ENCODE measurements at places on chromosomes 2 and 18. TPM values are rescaled to one million over a fixed set of nuclear protein-coding genes. Genes with fewer than 3 reads are reported as not detected.

Gene CD207
- not detected for total RNA-seq

Gene PPP1CB
- total RNA-seq: 313 TPM

Gene FAM237A
- total RNA-seq: not detected

Gene IMPACT
- 16.4 TPM for total RNA-seq

Gene RBM43
- 11.6 TPM for total RNA-seq

Gene VSNL1
- total RNA-seq: not detected

Gene ANKRD62
- total RNA-seq: not detected

Gene HOXD11
- total RNA-seq: not detected

Gene EGR4
- 0.52 TPM for total RNA-seq

Gene SPC25
- total RNA-seq: 0.27 TPM

Gene MEIS1
- 13.4 TPM for total RNA-seq

Gene SCG2
- not detected for total RNA-seq

Gene DNAH7
- not detected for total RNA-seq

Gene PPP1R7
- 40.0 TPM for total RNA-seq

Gene FBLN7
- total RNA-seq: 21.7 TPM

Gene FANCL
- total RNA-seq: 2.1 TPM
